ENCODE measurements at places on chromosomes 12 and 14.

- DNase-seq, result no peak
These were observed 19.9 kb upstream of the MLXIP start for GRCh38 chr12:122058549-122059149.

DNA sequence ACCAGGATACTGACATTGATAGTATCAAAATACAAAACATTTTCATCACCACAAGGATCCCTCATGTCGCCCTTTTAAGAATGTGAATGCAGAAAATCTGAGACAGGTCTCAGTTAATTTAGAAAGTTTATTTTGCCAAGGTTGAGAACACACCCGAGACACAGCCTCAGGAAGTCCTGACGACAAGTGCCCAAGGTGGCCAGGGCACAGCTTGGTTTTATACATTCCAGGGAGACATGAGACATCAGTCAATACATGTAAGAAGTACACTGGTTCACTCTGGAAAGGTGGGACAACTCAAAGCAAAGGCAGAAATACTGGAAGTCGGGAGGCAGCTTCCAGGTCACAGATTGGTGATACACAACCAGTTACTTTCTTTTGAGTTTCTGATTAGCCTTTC, 235.2 kb upstream of the KRR1 start:
- no peak for DNase-seq

- DNase-seq, result no peak
These were observed 5.5 kb upstream of the ITPK1 start for GRCh38 chr14:93121030-93121834.

GRCh38 chr12:113162102-113163029, 12.8 kb downstream of the CFAP73 start:
- no peak for DNase-seq

DNA sequence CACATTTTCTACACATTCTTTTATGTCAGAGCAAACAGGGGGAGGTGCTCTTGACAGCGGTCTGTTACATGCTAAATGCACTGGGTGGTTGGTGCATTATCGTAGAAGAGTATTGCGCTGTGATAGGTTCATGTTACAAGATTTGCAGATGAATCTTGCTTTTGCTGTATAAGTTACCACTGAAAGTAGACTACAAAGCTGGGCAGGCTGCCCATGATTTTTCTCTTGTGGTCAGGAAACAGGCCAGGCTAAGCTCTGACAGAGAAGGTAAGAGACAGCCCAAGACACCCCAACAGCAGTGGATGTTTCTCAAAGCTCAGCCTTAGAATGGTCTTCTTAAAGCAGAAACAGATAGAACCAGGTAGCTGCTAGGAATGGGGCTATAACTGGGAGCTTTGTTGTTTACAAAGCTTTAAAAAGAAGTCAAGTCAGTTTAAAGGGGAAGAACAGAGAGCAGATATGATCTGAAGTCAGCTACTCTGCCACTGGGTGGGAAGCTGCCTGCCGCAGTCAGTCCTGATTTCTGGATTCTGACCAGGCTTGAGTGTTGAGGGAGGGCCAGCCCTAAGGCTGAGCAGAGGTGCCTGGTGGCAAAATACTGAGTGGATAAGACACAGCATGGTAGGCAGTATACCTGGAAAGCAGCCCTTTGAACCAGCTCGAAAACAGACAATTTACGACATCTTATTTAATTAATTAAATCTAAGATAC, 9.4 kb downstream of the KCNA1 start:
- no peak for DNase-seq

GRCh38 chr14:93548102-93548843, 117.5 kb downstream of the UNC79 start:
- no peak for DNase-seq

All from stimulated activated CD4-positive, alpha-beta T cell treated with anti-CD3 and anti-CD28 coated beads, Interleukin-4, amount 100 ng/mL, for 24 hours (primary cell).